ENCODE measurements at places on chromosomes 1 and 21.

GRCh38 chr1:178121883-178122282 lies 28.0 kb downstream of the RASAL2 start:
- DNase-seq = no peak

GRCh38 chr21:44434568-44434925 lies 20.8 kb upstream of the LRRC3 start:
- no peak for DNase-seq

- DNase-seq = no peak
Measured at GRCh38 chr1:41259221-41259620, 17.1 kb upstream of the SCMH1 start.

- no peak for DNase-seq
Measured at GRCh38 chr1:8077602-8078001, 51.5 kb upstream of the ERRFI1 start.

DNA sequence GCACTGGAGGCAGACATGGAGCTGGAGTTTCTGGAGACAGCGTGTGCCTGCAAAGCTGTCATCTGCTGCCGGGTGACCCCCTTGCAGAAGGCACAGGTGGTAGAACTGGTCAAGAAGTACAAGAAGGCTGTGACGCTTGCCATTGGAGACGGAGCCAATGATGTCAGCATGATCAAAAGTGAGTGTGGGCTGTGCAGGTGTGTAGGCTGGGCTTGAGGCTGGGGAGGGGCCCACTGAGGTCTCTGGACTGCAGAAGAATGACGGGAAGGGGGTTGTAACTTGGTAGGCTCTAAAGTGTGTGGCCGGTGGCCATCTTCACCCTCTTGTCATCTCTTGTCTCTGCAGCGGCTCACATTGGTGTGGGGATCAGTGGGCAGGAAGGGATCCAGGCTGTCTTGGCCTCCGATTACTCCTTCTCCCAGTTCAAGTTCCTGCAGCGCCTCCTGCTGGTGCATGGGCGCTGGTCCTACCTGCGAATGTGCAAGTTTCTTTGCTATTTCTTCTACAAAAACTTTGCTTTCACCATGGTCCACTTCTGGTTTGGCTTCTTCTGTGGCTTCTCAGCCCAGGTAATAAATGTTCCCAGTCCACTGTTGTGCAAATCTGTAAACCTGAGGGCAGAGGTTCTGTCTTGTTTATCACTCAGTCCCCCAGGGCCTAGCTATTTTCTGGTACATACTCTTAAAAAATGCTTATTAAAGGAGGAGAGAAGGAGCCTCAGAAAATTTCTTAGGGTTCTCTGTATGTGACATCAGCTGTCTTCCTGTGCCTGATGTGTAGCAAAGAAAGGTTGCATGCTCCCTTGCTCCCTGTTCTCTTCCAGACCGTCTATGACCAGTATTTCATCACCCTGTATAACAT lies 19.9 kb downstream of the ATP8B2 start:
- DNase-seq = no peak

DNA sequence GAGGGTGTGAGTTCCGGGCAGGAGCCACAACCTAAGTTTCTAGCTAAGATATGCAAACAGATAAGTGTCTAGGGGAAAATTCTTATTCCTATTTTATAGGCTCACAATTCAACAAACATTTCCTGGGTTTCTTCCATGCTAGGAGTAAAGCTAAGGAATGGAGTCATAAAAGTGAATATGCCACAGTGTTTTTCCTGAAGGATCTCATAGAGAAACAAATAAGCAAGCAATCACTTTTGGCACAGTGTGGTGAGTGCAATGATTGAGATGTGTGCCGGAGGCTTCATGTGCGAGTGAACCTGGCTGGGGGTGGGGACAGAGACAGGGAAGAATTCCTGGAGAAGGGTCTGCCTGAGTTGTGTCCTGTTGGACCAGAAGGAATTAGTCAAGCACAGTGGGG lies 147.4 kb downstream of the TENT5C start:
- no peak for DNase-seq

Measured in H54 (cell line).